ENCODE measurements at places on chromosomes 7 and 10. TPM values are rescaled to one million over a fixed set of nuclear protein-coding genes. Genes with fewer than 3 reads are reported as not detected.
A peak's percentile ranks its signal among the peaks of the same experiment; 100 is the strongest.

GRCh38 chr10:133261726-133262325, 14.8 kb downstream of the ADAM8 start:
- DNase-seq: peak; percentile 88

GRCh38 chr7:106206826-106207541, 77.8 kb downstream of the NAMPT start:
- no peak for DNase-seq

The CNPY1 gene
- not detected for total RNA-seq

DNA sequence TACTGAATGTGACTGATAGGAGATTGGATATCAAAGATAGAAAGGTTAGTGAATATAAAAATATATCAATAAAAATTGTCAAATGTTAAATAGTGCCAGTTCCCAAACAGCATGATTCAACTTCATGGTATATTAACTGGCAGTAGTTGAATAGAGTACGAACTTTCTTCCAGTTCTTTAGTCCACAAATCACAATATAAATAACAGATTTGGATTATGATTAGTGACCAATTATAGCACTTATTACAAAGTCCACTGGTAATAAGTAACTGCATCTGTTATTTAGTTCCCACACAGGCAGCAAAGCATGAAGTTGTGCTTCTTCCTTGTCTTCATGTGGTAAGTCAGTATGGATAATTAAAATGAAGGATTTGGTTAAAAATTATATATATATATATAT, 243.0 kb upstream of the VWC2 start:
- no peak for DNase-seq

- peak; percentile 48 for DNase-seq
Measured at GRCh38 chr10:23499372-23500132, 60.7 kb downstream of the OTUD1 start.

The MARVELD1 gene
- 32.9 TPM for total RNA-seq

Data from endodermal cell (in vitro differentiated cells).